Stimulated activated CD4-positive, alpha-beta T cell treated with anti-CD3 and anti-CD28 coated beads, TNF-alpha, amount 100 ng/mL, for 48 hours (primary cell): ENCODE measurements at places on chromosomes 1 and 21.

DNA sequence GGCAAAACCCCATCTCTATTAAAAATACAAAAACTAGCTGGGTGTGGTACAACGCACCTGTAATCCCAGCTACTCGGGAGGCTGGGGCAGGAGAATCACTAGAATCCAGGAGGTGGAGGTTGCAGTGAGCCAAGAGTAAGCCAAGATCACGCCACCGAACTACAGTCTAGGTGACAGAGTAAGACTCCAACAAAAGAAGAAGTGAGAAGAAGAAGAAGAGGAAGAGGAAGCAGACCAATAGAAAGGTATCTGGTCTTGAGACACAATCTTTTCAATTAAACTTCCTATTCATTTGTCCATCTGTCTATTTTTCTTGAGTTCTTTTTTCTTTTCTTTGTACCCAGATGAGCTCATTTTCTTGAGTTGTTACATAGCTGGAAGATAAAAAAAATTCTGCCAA lies 55.7 kb upstream of the ACADM start:
- DNase-seq, result no peak

DNA sequence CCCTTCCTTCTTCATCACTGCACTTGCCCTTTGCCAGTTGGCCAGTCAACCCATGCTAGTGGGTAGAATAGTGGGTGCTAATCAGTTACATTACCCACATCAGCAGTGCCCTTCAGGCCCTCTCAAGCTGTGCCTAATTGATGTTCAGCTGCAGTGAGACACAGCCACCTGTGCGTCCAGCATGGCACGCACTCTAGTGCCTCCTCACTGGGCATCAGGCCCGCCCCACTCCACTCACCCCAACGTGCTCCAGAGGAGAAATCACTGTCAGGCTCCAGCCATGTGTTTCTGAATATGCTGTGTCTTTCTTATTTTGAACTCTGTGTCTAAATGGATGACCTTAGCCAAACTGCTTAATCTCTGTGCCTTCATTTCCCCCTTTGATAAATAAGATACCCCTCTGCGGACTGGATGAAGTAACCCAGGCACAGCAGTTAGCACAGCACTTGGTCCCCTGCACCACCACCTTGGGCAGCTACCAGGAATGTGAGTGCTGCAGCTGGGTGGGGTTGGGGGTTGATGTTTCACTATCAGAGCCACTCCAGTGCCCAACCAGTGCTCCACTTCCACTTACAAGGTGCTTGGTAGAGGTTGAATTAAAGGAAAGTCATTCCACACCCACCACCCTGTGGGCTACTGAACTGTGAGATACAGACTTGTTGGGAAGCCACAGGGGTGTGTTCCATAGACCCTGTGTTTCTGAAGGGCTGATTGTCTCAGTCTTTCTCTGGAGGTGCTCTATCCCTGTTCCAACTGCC lies 8.9 kb upstream of the ADORA3 start:
- DNase-seq, result no peak

DNA sequence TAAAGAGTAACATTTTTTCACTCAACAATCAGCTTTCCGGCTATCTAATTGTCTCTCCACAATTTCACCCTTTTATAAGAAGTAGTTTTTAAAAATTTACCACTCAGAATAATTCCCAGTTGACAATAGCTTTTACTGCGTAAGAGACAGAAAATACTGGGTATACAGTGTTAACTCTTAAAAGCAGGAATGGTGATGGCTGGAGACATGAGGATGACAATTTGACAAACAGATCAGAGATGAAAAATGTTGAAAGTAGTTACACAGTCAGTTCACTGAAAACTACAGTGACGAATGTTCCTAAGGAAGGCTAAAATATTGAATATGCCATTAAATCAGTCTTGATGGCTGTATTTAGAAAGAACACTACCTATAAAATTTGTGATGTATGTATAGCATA lies 1146.8 kb upstream of the B3GALT2 start:
- DNase-seq, result no peak

DNA sequence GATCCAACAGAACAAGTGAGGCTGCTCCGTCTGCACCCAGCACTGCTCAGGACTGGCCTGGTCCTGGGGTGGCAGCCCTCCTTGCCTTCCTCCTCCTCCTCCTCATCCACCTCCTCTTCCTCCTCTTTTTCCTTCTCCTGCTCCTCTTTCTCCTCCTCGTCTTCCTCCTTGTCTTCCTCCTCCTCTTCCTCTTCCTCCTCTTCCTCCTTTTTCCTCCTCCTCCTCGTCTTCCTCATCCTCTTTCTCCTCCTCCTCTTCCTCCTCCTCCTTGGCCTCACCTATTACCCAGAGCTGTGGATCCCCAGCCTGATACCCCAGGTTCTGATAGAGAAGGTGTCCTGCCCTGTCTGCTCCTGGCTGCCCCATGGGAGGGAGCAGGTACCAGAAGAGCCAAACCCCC lies 16.6 kb upstream of the MFN2 start:
- DNase-seq, result no peak

DNA sequence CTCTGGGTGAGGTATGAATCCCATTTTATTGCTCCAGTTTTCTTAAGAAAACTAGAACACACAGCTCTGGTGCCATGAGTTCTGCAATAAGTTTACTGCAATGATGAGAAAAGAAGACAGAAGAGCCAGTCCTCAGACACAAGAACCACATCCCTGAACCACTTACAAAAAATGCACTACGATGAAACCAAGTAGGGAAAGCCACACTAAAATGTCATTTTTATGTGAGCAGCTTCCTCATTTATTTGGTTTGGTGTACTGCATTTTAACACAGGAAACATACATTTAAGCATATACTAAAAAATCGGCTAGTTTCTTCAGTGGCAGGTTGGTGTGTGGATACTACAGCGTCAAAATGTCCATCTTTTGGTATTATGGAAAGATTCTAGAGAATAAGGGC lies 95.9 kb downstream of the PTPN14 start:
- DNase-seq, result no peak

- no peak for DNase-seq
Measured at GRCh38 chr1:166169182-166169581, 2.4 kb upstream of the FAM78B start.

- no peak for DNase-seq
Measured at GRCh38 chr1:213418268-213419071, 367.4 kb downstream of the RPS6KC1 start.

DNA sequence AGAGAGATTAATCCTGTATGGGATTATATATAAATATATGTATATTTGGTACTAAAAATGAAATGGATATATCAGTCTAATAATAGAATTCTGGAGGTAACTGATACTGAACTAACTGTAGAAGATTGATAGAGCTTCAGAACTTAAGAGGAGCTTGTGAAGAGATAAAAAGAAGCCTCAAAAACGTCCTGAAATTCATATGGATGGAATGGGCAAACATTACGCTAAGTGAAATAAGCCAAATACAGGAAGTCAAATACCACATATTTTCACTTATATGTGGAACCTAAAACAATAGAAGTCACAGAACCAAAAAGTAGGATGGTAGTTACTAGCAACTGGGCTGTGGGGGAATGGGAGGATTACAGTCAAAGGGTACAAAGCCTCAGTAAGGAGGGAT lies 36.0 kb upstream of the ADGRL4 start:
- DNase-seq, result no peak

DNA sequence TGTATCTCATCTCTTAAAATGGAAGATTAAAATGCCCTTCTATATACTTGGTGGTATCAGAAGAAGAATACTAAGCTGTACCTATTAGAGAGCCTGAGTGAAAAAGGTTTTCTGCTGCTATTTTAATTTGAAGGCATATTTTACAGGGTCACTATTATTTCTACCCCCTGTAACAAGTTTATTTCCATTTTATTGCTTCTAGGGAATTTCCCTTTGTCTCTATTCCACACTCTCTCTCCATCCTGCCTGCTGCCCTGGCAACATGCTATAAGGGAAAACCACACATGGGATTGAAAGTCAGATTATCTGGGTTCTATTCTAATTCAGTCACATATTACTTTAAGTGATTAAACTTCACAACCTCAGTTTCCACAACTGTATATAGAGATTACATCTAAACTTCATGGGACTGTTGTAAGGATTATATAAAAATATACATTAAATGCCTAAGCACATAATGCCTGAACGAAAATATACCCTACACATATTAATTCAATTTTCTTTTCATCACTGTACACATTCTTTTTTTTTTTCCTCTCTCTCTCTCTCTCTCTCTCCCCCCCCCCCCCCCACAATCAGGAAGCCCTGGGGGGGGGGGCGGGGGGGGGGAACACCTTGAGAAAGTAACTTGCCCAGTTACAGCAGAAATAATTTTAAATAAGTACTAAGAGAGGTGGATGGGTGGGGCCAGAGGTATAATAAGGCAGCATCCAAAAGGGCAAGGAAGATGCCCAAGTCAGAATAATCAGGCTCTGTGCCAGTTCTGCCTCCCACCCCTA lies 51.5 kb downstream of the LUZP1 start:
- no peak for DNase-seq

DNA sequence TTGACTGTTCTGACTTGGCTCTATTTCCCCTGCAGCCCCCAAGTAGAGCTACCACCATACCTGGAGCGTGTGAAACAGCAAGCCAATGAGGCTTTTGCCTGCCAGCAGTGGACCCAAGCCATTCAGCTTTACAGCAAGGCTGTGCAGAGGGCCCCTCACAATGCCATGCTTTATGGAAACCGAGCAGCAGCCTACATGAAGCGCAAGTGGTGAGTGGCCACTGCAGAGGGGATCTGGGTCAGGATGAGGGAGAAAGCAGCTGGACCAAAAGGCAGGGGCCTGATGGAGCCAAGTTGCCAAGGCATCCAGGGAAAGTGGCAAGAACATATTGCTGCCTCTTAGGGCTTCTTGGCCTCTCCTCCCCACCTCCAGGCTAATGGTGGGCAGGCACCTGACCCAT lies 24.1 kb upstream of the TMEM222 start:
- DNase-seq, result no peak

GRCh38 chr1:153967107-153967999 lies at the start of gene CREB3L4:
TSS of gene CREB3L4 (plus strand) at chr1:153967902. CDS start at chr1:153968526, 624 bp downstream.
- peak; percentile 76 for DNase-seq

- no peak for DNase-seq
Measured at GRCh38 chr1:91553177-91553591, 52.5 kb downstream of the CDC7 start.

DNA sequence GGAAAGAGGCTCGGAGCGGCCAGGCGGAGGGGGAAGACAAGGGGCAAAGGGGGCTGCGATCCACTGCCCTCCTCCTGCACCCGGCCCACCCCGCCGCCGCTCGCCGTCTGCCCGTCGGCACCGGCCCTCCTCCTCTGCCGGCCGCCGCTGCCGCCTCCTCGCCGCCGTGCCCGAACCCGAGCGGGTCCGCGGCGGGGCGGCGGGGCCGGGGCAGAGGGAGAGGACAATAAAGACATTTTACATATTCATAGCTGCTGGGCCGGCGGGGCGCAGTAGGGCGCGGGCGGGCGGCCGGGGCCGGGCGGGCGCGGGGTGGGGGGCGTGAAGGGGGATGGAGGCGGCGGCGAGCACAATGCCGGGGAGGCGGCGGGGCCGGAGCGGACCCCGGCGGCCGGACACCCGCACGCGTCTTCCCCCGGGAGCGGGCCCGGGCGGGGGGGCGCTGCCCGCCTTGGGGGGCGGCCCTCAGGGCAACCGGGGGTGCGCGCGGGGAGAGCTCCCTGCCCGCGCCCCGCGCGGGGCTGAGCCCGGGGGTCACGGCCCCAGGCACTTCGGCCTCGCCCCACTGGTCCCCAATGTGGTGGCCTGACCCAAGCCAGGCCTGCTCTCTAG lies 546 bp downstream of the POU2F1 start:
- peak; percentile 3 for DNase-seq

- DNase-seq, result no peak
Measured at GRCh38 chr1:28480308-28480707, 25.5 kb upstream of the RCC1 start.

- DNase-seq, result no peak
Measured at GRCh38 chr1:182406012-182406411, 5.5 kb upstream of the TEDDM1 start.

DNA sequence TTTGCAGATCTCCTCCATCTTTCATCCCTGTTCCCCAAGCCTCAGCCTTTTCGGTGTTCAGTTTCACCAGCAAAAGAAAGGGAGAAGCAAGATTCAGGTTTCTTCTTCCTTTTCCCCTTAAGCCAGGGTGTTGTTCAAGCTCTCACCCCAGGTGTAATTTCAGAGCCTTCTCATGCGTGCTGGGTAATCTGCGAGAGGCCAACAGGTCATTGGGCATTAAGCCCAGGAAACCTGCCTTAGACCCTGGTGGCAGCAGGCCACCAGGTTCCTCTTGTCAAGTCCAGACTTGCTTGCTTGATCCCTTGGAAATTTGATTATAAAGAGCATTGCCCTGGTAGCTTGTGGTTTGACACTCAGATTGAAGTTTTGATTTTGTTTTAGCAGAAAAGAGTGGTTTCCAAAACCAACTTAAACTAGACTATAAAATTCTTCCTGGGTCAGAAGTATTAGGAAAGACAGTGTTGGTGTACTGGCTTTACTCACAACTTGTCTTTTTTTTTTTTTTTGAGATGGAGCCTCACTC lies 6.9 kb downstream of the AKR1A1 start:
- DNase-seq, result no peak

GRCh38 chr1:41751804-41752513 lies 166.8 kb downstream of the HIVEP3 start:
- no peak for DNase-seq

- DNase-seq, result no peak
Measured at GRCh38 chr1:85111695-85112094, 63.4 kb upstream of the MCOLN3 start.

DNA sequence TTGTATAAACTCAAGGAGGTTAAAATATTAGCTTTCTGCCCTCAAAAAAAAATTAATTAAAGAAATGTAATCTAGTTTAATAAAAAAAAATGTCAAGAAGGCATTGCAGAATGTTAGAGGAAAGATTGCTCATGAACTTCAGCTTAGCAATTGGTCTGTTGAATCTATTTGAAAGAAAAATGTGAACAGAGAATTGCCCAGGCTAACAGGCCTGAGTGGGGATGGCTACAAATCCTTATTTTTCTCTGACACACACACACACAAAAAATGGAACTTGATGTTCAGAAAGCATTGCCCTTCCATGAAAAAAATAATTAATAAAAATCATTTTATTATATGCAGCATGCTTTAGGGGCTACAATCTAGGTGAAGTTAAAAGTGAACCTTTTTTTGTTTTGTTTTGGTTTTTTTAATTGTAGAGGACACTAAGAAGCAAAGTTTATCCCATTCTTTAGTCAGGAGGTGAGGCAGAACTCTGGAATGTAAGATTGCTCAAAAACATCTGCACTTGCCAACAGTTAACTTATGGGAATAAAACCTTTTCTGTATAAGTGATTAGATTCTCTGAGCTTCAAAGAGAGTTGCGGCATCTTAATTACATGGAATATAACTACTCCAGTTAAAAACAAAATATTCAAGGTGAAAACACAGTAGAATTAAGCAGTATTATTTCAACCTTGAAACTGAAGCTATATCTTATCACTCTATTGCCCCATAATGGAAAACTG lies 658.5 kb upstream of the ADGRL2 start:
- DNase-seq, result no peak
